ENCODE measurements at places on chromosomes 2 and 18.

GRCh38 chr2:70552501-70553333, 909 bp downstream of the TGFA start:
- DNase-seq: no peak

- DNase-seq: no peak
Observed at GRCh38 chr18:7735196-7735595, 168.1 kb downstream of the PTPRM start.

- DNase-seq: no peak
Observed at GRCh38 chr2:53448591-53448990, 319.0 kb upstream of the CHAC2 start.

DNA sequence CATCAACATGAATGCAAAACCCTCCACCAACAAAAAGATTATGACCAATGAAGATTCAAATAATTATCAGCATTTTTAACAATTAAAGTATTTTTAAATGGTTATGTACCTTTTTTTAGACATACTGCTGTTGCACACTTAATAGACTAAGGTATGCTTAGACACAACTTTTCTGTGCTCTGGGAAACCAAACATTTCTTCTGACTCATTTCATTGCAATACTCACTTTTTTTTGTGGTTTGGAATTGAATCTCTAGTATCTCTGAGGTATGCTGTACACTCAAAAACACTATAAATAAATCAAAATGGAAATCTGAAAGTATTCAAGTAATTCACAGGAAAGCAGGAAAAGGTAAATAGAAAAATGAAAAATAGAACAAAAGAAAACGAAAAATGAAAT, 247.9 kb upstream of the POU3F3 start:
- no peak for DNase-seq

GRCh38 chr2:145875016-145875415, 1355.1 kb upstream of the ZEB2 start:
- DNase-seq: no peak

DNA sequence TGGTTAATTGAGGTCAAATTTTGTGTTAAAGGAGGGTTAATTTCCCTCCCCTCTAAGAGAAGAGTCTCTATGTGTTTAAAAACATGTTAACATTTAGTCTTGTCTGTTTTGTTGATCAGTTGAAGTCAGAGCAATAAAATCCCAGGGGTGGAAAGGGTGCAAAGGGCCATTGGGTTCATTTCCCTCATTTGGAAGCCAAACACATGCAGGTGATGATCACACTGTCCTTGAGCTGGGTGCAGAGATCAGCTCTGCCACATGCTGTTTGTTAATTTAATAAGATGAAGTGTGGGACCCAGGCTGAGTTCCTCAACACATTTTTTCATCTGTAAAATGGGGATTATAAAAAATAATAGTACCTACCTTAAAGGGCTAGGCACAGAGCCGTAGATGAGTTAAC, 260.9 kb downstream of the LPIN1 start:
- no peak for DNase-seq

DNA sequence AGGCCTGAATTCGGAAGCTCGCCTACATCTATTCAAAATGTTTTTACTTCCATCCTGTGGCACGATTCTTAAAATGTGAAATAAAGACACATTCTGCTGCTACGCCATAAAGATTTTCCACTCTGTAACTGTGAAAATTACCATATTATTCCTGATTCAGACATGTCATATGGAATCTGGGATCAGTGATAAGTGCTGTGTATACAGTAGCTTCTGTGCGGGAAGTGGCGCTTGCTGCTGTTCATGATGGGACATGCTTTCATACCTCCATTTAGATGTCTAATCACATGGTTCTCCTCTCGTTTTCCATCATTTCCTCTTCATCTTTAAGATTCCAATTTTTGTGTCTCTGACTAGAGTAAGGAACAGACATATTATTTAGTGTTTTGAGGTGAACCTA, 163.2 kb downstream of the TMEM182 start:
- no peak for DNase-seq

- DNase-seq: no peak
Observed at GRCh38 chr2:86623043-86623493, 597 bp downstream of the RNF103 start.

DNA sequence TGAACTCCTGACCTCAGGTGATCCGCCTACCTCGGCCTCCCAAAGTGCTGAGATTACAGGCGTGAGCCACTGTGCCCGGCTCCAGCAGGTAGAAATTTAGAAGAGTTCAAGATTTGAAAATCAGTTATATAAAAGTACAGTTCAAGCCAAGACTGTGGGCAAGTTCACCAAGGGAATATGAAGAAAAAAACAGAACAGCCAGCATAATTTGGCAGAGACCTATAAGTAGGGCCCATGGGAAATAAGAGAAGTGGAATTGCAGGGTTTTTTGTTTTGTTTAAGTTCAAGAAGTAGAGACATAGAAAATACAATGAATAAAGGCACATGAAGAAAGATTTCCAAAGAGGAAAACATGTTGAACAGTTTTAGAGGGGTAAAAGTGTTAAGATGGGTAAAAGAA, 57.9 kb downstream of the BAZ2B start:
- no peak for DNase-seq

- DNase-seq: no peak
Observed at GRCh38 chr2:70528929-70529328, 24.7 kb downstream of the TGFA start.

DNA sequence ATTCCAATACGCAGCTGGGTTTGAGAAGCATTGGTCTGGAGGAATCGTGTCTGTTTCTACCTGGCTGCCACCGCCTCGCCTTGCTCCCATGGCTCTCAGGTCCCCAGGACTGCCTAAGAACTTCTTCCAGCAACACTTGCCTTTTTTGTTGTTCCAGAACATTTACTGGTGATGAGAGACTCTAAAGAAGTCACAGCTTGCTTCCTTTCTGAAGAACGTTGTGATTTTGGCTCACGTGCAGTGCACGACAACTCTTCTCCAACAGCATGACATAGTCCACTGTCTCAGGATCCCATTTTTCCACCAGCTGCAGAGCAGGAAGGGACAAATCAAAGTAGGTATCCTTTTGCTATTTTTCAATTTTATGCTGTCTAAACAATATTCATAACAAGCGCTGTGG, 940.9 kb downstream of the SLC4A3 start:
- no peak for DNase-seq

DNA sequence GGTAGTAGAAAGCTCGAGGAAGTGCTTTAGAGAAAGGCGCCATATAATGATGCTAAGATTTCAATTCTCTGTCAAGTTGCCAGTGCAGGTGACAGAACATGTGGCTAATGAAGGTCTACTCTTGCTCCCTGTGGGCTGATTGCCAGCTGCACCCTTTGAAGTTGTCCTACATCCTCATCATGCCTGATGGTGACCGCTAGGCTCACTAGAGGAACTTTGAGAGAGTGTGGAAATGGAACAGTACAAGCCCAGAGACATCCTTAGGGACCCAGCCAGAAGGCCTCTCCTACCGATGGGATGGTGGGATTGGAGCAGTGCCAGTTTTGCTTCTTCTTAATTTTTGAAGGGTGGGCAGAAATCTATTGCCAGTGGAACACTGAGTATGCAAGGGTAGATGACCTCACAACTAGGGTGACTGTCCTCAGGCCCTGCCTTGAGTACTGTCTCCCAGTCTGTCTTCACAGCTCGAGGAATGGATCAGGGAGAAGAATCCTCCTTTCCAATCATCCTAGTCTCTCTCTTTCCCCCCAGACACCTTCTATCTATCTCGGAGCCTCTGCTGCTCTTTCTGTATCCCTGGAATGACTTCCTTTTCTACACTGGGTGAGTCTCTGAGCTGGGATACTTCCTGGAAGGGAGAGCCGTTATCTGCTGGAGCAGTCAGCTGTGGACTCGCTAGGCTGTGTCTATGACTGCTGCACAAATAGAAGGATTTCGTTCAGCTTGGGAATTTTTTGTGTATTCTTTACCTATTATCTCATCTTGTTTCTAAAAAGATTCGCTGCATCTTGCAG, 33.5 kb downstream of the LGALSL start:
- DNase-seq: no peak

DNA sequence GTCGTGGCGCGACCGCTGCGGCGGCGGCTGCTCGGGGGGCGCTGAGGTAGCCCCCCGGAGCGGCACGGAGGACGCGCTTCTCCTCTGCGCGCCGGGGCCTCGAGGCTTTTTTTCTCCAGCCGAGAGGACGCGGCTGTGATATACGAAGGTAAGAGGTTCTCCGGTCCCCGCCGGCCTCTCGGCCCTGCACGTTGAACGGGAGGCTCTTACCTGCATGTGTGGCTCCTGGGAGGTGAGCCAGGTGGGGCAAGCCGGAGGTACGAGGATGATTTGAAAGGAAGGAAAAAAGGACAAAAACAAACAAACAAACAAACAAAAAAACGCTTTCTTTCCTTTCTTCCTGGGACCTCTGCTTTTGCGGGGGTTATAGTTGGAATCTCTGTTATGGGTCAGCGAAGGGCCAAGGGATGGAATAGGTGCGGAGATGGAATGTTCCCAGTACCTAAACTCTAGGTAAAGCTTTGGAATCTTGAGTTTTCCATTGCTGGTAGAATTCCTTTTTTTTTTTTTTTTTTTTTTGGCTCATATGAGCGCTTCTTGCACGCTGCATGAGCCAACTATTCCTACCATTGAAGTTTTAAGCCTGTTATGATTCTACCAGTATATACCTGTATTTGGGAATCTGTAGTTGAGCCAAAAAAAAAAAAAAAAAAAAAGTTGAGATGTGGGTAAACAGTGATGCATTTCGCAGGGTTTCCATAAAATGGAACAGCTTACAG, 674 bp downstream of the PTPN4 start:
- no peak for DNase-seq

GRCh38 chr2:71811157-71811556, 336.5 kb downstream of the CYP26B1 start:
- DNase-seq: no peak

- DNase-seq: no peak
Observed at GRCh38 chr2:26978061-26978596, 7.7 kb downstream of the MAPRE3 start.

DNA sequence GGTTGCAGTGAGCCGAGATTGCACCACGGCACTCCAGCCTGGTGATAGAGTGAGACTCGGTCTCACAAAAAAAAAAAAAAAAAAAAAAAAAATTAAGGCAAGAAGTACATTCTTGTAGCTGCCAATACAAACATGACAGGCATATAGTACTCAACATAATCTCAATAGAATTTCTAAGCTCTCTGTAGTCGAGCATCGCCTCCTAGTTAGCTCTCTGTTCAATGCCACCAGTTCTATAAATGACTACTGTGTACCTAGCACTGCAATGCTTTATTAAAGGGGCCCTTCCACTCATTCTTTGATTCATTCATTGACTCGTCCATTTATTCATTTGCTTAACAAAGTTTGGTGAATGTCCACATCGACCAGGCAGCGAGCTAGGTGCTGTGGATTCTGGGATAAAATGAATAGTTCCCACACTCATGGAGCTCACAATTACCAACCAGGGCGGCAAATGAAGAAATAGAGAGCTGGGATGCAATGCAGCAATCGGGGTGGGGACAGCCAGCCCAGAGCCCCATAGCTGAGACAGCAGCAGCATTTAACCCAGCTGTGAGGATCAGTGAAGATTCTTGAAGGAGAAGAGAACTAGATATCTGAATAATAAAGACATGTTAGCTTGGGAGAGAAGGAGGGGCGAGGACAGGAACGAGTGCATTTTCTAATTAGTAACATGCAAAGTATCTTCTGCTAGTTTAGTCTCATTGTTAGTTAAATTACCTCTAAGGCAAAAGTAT, 349.8 kb downstream of the LPIN1 start:
- no peak for DNase-seq

DNA sequence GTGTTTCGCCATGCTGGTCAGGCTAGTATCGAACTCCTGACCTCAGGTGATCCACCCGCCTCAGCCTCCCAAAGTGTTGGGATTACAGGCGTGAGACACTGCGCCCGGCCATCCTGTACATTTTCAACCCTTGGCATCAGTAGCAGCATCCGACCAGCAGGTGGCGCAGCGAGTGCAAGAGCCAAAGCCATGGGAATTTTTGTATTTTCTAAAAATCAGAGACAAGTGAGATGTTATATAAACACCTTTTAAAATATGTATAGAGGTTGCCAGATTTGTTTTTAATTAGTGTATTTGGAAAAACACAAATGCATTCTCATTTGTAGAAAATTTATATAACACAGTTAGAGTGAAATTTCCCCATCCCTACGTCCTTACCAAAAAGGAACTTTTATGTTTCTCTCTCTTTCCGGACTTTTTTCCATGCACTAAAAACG, 36.8 kb downstream of the MOGAT1 start:
- DNase-seq: no peak

DNA sequence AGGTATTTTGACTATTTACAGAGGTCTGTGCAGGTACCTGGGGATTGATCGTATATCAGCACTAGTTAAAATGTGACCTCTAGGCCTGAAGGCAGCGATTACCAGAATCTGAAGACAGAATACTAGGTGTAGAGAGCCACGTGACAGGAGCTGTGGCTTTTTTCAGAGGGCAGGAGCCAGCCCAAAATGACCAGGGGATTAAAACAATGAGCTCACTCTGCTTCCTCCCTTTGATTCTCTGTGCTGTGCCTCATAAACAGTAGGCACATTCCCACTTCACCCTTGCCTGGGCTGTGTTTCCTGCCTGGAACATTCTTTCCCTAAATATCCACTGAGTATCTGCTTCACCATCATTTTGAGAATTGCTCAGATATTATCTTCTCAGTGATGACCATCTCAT, 15.2 kb downstream of the ITGAV start:
- no peak for DNase-seq

DNA sequence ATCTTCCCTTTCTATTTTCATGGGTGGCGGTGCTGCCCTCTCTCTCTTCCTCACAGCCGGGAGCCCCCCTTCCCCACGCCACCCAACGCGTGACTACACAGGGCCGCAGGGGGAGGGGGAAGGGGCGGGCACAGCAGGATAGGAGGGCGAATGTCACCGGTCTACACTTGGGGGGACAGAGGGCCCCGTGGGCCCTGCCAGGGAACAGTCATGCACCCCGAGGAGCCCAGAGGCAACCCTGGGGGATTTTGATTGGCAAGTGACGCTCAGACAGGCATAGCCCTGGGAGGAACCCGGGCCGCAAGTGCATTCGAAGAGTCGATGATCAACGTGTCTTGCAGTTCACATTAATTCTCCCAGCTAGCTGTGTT, 91.1 kb upstream of the ANKRD30BL start:
- no peak for DNase-seq

- DNase-seq: no peak
Observed at GRCh38 chr18:28820353-28820752, 643.4 kb upstream of the CDH2 start.

DNA sequence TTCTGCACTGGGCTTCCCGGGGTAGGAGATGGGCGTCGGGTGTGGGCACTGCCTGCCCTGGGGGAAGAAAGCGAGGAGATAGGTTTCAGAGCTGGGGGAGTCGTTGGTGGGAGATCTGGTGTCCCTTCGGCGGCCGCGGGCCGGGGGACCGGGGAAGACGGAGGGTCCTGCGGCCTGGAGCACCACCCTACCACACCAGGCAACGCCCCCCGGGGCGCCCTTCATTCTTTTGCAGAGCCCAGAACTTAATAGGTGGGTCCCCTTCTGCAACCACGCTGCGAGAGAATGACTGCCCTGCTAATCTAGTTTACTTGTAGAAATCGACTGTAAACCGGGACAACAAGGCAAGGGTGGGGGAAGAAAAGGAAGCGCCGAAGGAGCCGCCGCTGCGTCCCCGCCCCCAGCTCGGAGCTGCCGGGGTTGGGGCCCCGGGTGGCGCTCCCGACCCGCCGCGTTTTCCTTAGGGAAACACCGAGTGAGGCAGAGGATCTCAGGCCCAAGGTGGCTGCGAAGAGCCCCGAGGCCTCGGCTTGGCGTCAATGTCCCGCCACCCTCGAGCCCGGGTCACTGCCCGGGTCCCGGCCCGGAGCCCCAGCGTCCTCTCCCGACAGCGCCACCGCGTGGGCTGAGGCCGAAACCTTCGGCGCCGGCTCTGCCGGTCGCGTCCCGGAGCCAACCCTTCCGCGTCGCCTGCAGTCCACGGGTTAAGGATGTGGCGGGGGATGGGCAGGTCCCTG, 5.4 kb upstream of the SATB2 start:
- DNase-seq: no peak
